ENCODE measurements at places on chromosomes 4 and X.

DNA sequence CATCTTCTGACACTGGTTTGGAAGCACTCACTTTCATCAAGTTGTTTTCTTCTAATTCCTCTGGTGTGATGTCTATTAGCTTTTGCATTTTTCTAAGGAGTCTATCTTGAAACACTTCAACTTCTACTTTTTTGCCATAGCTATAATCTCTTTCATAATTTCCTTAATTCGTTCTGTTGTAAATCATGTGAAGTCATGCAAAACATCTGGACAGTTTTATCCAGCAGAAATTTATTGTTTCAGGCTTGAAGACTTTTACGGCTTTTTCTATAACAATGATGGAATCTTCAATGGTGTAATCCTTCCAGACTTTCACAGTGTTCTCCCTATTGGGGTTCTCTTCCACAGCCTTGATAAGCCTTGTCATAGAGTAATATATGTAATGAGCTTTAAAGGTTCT lies 74.9 kb upstream of the PABPC4L start:
- DNase-seq: no peak

DNA sequence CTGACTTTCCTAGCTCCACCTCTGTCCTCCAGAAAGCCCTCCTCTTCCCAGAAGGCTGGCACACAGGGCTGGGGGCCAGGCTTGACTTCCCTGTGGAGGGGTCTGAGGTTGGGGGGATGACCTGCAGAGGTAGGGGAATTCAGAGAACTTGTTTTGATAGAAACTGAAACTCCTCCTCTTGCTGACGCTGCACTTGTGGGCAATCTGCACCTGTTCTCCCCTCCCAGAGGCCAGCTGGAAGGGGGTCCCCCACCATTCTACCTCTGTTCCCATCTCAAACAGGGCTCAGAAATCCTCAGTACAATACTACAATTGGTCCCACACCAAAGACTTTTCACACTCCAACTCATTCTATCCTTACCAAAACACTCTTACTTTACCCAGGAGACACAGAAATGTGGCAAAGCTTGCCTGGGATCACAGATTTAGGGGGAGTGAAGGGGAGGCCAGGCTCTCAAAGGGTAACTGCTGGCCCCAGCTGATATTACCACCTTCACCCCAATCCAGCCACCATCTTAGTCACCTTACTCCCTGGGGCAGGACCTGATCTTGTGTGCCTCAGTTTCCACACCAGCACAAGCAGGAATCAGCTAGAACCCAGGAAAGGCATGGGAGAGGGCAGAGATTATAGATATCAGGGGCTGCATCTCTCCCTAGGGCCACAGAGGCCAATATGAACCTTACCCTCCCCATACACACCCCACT lies 18.5 kb downstream of the OTUD5 start:
- DNase-seq: no peak

GRCh38 chrX:119706616-119707015 lies 13.6 kb upstream of the SEPTIN6 start:
- DNase-seq: no peak

DNA sequence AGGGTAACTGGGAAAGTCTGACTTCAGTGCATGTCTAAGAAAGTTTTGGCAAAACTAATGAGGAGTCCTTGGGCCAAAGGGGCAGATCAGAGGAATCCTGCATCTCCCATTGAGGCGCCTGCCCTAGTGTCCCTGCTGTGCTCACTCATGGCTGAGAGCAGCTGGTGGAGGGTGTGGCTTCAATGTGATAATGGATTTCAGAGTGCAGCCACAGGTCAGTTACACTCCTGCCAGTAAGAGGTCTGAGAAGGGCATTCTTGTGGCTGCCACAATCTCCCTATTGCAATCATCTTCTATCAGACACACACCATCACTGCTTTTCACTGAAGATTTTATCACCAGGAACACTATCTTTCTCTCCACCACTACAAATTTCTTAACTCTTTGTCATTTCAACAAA lies 457.1 kb downstream of the MID1IP1 start:
- no peak for DNase-seq

GRCh38 chr4:54277691-54278090 lies 48.6 kb downstream of the PDGFRA start:
- no peak for DNase-seq

- no peak for DNase-seq
Observed at GRCh38 chrX:18733287-18733686, 25.8 kb downstream of the PPEF1 start.

DNA sequence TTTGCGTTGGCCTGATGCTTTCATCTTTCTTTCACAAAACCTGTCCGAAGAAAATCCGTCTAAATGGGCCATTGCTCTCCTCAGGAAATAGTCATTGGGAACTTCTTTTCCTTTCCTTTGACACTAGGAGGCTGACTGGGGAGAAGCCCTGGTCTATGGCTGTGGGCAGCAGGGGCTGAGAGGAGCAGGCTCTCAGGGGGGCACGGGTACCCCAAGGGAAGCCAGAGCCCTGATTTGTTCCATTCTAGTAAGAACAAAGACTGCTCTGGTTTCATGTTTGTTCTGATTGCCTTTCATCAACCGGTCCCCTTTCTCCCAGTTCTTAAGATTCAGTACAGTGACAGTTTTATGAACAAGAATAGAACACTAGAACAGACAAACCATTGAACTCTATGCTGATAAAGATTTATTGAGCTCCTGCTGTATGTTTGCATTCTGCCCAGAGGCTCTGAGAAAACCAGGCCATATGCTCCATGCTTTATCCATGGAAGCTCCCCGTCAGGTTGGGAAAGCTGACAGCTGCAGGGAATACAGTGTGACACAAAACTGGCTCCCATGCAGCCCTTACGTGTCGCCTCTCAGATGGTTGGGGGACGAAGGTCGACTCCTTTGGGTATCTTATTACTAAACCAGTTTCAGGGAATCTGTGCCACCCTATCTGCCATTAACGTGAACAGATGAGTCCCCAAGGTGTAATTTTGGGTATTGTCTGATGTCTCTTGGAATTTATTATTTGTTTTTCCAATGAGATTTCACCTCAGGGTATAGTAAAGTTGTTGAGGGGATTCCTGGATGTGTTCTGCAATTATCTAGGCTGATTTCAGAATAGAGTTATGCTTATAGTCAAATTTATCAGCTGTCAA lies 72.4 kb upstream of the MSANTD1 start:
- no peak for DNase-seq

- no peak for DNase-seq
Observed at GRCh38 chrX:54494166-54494988, 1.7 kb downstream of the FGD1 start.

DNA sequence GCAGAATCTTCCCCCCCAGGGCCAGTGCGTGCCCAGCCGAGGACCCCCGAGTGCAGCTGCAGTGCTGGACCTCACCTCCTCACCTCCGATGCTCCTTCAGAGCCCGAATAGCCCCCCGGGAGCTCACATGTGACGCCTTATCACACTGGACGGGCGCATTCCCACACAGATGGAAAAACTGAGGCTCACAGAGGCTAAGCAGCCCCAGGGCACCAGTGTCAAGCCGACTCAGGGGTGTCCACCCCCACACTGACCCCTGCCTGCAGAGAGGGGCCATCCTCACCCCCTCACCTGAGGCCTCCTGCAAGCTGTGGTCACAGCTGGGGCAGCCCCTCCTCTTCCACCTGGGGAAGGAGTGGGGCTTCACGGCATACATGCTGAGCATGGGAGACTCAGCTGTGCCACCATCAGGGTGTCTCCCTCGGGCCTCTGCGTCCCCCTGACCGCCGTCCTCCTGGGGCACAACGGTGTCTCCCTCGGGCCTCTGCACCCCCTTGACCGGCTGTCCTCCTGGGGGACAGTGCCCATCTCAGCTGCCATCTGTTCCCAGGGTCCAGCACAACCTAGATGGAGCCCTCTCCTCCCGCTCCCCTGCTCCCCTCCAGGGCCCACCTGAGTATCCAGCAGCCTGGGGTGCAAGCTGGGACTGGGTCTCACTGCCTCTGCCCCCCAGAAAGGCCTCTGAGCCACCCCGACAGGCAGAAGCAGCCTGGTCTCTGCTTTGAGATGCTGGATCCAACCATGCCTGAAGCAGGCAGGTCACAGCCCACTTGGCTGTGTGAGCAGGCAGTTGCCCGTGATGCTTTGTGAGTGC lies 85.3 kb upstream of the NKX1-1 start:
- no peak for DNase-seq

DNA sequence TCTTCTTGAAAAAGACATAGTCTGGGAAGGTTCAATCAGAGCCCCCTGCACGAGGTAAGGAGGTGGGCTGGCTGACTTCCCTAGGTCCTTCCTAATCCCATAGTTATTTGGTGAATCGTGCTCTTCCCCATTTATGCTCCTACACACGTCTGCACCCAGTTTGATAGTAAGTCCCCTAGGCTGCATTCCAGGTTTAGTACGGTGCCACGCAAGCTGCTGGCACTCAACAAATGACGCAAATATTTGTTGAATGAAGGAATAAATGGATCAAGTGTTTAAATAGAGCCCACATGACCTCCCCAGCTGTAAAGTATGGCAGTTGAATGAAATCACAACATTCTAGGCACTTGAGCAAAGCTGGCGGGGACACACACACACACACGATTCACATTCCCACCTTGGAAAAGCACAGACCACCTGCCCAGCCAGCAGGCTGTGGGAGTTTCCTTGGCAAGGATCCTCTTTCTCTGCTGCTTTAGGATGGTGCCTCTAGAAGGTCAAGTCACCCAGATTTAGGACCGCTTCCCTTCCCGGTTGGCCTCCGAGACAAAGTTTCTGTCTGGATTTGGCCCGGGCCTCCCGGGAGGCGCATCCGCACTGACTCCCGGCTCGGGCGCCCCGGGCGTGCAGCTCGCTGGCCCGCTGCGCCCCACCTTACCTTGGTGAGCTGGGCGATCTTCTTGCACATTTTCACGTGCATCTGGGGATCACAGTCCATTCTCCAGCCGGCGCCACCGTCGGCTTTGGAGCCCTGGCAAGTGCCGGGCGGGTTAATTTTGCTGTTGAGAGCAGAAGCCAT lies 721 bp downstream of the FAM184B start:
- no peak for DNase-seq

GRCh38 chrX:10124506-10125247 lies 32.1 kb upstream of the CLCN4 start:
- no peak for DNase-seq
